ENCODE measurements at places on chromosomes 12 and 14. TPM values are rescaled to one million over a fixed set of nuclear protein-coding genes. Genes with fewer than 3 reads are reported as not detected.

DNA sequence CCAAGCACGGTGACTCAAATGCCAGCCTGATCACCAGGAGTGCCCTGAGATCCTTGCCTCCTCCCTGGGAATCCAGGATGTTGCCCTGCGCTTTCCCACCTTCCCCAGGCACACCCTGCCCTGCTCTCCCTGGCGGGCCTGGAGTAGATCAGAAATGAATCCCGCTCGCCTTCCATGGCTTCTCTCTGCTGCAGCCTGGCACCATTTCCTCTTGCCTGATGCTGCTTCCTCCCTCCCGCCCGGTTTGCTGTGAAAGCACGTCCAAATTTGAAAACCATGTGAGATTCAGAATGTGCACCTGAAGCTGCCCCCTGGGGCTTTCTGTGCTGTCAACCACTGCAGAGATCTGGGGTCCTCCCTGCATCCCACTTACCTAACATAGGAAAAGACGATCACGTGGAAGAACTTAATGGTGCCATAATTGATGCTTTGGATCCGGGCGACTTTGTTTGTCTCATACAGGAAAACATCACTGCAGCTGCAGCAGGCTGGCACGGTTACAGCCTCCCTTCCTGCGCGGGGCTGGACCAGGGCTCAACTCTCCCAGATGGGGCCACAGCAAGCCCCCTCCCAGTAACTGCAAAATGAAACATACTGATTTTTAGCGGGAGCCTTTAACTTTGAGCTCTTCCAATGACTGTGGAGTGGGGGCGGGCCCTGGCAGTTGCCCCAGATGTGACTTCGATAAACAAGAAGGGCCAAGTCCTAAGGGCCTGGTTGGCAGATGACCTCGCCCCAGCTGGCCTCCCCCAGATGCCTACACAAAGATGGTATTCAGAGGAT lies 24.9 kb upstream of the C12orf76 start:
- no peak for DNase-seq

DNA sequence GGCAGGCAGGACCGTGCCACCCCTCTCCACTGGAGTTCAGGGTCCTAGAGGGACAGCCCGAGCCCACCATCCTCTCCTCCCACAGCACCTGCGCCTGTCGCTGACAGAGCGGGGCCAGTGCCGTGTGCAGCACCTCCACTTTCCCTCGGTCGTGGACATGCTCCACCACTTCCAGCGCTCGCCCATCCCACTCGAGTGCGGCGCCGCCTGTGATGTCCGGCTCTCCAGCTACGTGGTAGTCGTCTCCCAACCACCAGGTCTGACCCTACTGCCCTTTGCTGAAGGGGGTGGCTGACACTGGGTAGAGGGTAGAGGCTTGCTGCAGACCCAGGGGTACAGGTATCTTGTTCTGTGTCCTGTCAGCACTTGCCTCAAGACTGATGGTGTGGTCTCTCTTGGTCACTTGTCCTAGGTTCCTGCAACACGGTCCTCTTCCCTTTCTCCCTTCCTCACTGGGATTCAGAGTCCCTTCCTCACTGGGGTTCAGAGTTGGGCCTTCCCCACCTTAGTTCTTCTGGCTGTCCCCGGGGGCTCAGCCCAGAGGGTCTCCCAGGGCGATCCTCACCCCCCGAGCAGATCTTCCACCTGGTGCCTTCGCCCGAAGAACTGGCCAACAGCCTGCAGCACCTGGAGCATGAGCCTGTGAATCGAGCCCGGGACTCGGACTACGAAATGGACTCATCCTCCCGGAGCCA lies 42.0 kb downstream of the SH2B3 start:
- peak; percentile 31 for DNase-seq

- DNase-seq = no peak
Measured at GRCh38 chr12:76206677-76207072, 122.2 kb upstream of the NAP1L1 start.

DNA sequence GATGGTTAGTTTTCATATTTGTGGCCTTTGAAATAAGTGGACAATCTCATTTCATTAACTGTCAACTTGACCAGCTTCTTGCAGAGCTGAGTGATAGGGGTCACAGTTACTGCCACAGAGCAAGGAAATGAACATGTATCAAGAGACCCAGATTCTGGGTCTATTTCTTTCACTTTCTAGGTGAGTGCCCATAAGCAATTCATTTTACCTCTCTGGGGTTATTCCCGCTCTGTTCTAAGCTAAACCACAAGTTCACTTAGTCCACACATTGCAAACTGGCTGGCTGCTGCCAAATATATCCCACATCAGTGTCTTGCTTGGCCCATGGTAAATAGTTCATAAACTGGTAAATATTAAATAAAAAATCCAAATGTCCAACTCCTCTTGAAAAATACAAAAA lies 29.9 kb downstream of the GPHB5 start:
- no peak for DNase-seq

- DNase-seq = no peak
Measured at GRCh38 chr14:22870811-22871223, 723 bp upstream of the LRP10 start.

GRCh38 chr14:68783408-68784225 lies 9.2 kb downstream of the ZFP36L1 start:
- DNase-seq = peak; percentile 86

DNA sequence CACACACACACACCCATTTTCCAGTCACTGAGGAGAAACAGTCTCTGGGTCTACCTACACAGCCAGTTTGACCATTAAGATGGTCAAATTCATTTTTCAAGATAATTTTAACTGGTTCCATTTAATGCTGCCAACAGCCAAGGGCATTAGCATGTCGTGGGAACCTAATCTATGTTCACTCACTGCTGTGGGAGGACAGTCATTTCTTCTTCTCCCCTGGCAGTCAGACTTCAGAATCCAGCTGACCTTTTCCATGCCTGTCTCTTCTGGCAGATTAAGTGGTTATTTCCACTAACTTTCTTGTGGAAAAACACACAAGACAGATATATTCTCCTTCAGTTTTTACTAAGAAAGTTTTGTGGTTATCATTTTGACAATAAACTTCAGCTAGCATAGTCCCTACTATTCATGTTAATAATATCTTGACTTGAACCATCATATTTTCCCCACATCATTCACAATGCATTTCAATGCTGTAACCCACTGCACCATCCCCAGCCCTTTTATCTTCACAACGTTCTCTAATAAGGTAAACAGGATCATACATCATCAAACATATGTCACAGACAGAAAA lies 82.2 kb downstream of the DAD1 start:
- no peak for DNase-seq

DNA sequence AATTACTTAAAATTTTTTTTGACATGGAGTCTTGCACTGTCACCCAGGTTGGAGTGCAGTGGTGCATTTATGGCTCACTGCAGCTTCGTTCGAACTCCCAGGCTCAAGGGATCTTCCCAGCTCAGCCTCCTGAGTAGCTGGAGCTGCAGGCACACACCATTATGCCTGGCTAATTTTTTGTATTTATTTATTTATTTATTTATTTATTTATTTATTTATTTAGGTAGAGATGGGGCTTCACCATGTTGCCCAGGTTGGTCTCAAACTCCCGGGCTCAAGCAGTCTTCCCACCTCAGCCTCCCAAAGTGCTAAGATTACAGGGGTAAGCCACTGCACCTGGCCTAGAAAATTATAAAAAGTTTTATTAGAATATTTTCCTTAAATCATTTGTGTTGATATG lies 73.6 kb downstream of the DACT1 start:
- DNase-seq = no peak

DNA sequence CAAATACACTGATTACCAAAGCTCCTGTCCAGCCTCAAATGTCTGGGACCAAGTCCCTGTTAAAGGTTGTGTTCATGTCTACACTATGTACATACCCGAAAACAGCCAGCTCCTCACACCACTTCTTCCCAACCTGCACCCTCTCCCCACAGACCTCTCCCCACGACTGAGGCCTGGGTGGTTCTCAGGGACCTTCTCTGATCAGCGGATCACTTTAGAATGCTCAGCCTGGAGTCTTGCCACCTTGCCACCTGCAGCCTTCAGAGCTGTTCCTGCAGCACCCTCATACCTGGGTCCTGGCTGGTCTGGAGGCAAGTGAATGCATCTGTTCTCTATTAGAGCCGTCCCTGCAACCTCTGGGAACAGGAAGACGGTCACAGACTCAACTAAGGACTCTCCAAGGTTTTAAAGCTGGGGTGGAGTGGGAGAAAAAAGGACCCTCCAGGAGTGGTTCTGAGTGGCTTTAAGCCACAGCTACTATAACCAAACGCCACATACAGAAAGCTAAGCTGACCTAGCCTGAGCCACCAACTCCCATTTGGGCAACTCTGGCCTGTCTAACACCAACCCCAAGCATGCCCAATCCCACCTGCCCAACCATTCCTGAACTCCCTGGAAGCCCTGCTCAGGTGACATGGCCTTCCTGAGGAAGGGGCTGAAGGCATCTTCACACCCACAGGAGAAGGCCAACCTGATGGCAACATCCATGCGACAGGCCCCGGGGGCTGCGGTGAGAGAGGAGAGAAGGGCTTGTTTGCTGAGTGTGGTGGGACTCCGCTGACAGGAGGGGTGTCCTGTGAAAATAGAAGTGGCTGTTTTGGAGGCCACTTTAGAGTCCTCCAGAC lies 8.6 kb downstream of the KRT2 start:
- peak; percentile 60 for DNase-seq

GRCh38 chr12:74339211-74339610 lies 198.4 kb upstream of the ATXN7L3B start:
- no peak for DNase-seq

DNA sequence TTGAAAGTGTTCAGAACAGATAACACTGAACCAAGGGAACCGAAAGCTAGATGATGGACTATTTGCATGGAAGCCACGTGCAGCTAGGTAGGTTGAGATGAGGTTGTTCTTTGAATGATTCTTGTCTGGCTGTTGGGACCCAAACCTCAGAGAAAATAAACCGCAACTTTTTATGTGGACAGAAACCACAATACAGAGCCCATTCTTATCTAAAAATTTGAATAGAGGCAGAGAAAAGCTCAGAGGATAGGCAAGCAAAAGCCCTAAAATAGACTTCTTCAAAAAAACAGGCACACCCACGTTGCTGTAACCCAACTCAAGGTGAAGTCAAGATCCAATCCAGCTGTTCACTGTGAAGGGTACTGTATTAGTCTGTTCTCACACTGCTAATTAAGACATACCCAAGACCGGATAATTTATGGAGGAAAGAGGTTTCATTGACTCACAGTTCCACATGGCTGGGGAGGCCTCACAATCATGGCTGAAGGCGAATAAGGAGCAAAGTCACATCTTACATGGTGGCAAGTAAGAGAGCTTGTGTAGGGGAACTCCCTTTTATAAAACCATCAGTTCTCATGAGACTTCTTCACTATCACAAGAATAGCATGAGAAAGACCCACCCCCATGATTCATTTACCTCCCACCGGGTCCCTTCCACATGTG lies 353.8 kb downstream of the AACS start:
- no peak for DNase-seq

- no peak for DNase-seq
Measured at GRCh38 chr12:109716512-109717389, 3.1 kb downstream of the FAM222A start.

DNA sequence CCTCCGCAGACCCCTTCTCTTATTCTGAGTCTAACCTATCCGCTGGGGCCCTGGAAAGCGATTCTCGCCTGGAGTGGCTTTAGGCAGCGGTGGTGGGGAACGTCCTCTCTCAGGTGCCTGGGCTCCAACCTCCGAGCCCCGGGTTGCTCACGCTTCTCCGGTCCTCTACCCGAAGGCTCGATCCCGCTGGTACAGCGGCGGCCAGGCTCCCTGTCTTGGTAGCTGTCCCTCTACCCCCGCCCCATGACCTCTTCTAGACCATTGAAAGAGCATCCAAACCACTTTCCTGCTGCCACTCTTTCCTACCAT lies 505 bp upstream of the HEBP1 start:
- DNase-seq = no peak

DNA sequence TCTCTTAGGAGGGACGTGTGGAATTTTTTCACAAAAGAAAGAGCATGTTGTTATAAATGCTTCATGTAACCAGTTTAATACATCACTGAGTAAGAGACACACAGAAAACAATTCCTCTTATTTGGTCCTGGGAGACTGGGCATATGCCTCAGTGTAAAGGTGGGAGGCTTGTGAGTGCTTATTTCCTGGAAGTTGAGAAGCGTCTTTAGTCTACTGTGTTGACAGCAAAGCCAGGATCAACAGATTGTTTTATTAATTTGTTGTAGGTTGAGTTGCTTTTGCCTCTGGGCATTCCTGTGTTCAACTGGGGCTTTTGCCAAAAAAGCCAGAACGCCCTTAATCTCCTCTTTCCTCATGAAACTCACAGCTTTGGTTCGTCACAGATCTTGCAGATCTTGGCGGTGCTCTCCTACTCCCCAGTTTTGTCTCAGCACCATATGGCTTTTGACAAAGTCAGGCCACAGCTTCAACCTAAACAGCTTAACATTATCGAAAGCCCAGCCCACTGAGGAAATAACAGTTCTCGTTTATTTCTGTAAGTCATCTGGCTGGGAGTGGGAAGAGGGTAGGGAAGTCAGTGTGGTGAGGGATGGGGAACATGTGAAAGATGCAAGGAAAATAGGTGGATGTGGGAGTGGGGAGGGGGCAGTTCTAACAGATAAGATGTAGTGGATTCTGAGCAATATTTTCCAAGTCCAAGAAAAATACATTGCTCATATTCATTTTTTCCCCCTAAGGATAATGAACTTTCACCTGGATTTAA lies 227.2 kb downstream of the DACT1 start:
- no peak for DNase-seq

GRCh38 chr12:114166362-114166761 lies 200.2 kb upstream of the RBM19 start:
- no peak for DNase-seq

GRCh38 chr12:8849876-8850275 lies 27.5 kb downstream of the A2ML1 start:
- DNase-seq = no peak

GRCh38 chr12:77153706-77154105 lies 88.3 kb upstream of the E2F7 start:
- DNase-seq = no peak

GRCh38 chr14:55451950-55452349 lies 11.5 kb upstream of the TBPL2 start:
- DNase-seq = peak; percentile 70

DNA sequence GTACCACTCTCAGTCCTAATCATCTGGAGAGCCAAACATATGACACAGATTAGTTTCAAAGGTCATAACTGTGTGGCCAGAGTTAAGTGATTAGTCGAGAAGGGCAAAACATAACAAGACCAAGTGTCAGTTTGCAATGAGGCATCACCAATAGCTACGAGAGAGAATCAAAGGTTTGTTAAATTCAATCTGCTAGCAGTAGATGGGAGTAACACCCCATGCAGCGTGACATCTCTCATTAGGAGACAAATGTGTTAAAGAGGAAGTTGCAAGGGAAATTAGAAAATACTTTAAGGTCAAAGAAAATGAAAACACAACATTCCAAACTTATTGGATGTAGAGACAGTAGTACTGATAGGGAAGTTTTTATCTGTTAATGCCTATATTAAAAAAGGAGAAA lies 135.7 kb upstream of the SYT10 start:
- no peak for DNase-seq

GRCh38 chr14:59017285-59017965 lies 171.0 kb upstream of the DAAM1 start:
- DNase-seq = no peak

Gene CSRP2
- total RNA-seq = 46.1 TPM

Gene CRIP2
- total RNA-seq = 383 TPM

Gene BDKRB2
- 7.3 TPM for total RNA-seq

Gene BCL2L2
- total RNA-seq = 132 TPM

Gene CEP128
- 3.5 TPM for total RNA-seq

Gene FAM90A1
- total RNA-seq = not detected

Gene CDKL1
- total RNA-seq = 12.6 TPM

Gene SLC39A2
- total RNA-seq = not detected

Gene TEAD4
- total RNA-seq = 33.6 TPM

Gene NRIP2
- total RNA-seq = 9.7 TPM

Gene DENR
- 22.4 TPM for total RNA-seq
